ENCODE measurements at places on chromosomes 1 and 21.
A peak's percentile ranks its signal among the peaks of the same experiment; 100 is the strongest.

GRCh38 chr1:241612533-241613477 is 27.4 kb downstream of the CHML start:
- DNase-seq, result peak; percentile 90

DNA sequence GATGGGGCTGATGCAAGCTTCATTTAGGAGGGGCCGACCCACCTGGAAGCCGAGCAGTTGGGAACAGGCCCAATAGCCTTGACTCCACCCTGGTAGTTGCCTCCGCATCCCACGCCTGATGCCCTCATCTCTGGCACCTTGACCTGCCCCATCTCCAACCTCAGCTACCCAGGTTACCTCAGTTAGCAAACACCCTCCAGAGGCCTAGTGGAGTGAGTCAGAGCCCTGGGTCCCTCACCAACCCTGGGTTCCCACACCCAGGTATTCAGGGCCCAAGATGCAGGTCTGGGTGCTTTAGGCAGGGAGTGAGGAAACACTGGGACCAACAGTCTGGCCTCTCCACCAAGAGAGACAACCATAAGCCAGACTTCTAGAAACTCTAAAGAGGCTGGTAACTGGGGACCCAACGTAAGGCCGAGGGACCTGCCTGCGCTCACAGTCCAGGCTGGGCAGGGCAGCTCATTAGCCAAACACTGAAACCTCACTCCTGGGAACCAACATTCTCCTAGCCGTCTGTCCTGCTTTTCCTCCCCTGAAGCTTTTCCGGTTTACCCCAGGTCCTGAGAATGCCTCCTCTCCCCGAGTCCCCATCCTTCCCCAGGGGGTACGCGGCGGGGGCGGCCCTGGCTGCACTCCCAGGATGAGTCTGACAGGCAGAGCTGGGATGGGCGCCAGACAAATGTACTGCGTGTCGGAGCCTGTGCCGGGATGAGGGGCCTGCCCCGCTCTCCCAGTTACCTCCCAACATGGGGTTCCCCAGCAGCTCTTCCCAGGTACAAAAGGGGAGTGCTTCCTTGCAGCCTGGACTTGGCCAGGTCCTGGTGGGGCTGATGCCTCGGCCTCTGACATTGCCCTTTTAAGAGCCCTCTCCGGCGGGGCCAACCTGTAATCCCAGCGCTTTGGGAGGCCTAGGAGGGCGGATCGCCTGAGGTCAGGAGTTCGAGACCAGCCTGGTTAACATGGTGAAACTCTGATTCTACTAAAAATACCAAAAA is 8.9 kb upstream of the CELSR2 start:
- peak; percentile 57 for DNase-seq

- no peak for DNase-seq
These were observed 396.6 kb downstream of the BRINP2 start for GRCh38 chr1:177567393-177567792.

- no peak for DNase-seq
These were observed 12.4 kb downstream of the COL18A1 start for GRCh38 chr21:45417256-45417950.

DNA sequence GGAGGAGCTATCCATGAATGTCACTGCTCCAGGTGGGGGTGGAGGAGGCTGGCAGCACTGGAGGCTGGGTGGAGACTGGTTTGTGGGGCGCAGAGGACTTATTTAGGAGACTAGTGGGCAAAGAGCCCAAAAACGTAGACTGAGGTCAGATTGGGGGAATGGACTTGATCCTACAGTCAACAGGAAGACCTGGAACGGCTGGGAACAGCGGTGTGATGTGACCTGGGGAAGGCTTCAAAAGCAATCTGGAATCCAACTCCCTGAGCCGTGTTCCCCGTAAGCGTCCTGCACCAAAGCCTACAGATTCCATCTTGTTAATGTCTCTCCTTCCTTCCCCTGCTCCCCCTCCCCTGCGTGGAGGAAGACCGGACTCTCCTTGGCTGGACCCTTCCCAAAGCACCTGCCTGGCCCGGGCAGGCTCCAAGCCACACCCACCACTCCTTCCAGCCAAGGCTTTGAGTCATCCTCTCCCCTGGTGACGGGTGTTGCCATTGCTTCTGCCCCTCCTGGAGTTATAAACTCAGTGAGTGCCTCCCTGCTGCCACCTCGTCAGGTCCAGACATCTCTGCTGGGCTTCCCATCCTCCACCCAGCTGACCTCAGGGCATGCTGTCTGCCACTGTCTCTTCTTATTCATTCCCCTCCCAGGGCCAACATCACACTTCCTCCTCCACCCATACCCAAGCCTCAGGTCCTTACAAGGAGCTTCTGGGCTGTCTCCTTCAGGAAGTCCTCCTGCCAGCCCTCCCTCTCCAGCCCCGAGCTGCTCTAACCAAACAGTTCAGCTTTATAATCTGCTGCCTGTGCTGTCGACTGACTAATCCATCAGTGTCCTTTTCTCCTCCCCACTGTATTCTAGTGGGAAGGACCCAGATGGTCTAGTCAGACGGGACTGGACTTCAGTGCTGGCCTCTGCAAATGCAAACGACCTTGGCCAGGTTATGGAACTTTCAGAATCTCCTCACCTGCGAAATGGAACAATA is 1.6 kb upstream of the CLSTN1 start:
- DNase-seq, result peak; percentile 68

DNA sequence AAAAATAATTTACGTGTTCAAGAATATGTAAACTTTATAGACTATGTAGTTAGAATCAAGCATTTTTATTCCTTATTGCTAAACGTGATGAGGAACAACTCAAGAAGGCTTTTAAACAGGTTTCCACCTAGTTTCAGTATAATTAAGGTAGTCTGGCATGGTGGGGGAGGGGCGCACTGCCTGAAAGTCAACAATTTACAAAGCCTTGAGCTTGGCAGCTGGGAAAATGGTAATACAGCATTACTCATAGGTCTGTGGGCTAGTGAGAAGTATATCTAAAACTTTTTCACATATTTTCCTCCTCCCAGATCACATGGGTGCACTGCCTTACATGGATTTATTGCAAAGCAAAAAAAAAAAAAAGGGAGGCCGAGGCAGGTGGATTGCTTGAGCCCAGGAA is 75.2 kb downstream of the EVI5 start:
- DNase-seq, result peak; percentile 96

DNA sequence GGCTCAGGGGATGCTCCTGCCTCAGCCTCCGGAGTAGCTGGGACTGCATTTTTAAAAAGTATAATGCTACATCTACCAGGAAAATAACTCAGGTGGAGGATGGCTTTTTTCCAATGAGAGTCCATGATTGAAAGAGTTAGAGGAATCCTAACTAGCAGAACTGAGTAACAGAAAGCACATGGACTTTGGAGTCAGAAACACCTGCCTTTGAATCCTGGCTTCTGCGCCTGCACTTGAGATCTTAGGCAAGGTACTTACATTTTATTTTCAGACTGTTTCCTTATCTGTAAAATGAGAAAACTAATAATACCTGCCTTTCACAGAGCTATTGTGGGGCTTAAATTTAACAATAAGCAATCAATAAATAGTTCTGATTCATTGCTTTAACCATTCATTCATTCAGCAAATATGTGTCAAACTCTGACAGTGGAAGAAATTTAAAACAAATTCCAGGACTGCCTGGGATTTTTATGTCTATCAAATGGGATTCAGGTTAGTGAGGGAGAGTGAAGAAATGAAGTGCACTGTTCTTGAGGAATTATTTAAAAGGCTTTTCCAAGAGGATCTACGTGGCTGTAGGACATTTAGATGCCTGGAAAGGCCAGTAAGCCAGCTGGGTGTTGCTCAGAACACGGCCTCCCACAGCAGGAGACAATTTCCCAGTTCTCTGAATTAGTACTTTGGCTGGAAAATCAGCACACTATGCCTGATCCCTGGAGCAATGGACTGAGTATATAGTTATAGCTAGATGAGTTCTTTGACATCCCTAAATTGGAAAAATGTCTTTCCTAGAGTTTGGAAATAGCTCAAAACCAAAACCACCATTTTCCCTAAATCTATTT is 12.8 kb upstream of the LBR start:
- no peak for DNase-seq

- DNase-seq, result no peak
These were observed 9.1 kb downstream of the EXO1 start for GRCh38 chr1:241857131-241857530.

DNA sequence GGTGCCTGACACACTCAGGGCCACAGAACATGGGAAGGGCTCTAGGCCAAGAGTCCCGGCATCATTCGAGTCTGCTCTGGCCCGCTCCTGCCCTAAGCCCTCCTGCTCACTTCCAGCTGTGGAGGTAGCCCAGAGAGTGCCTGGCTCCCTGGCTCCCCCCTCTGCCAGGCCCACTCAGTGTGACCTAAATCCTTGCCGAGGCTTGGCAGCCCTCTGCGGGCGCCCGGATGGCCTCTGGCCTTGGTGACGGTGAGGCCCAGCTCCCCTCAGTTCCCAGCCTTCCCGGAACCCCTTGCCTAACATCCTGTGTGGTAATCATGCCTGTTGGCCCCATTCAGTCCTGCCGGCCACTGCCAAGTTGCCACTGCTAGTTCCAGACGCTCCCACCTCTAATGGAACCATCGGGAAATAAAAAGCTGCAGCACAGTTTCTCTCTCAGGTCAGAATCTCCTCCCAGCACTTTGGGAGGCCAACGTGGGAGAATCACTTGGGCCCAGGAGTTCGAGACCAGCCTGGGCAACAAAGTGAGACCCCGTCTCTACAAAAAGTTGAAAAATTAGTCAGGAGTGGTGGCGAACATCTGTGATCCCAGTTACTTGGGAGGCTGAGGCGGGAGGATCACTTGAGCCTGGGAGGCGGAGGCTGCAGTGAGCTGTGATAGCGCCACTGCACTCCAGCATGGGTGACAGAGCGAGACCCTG is 1.2 kb upstream of the H6PD start:
- DNase-seq, result peak; percentile 96

DNA sequence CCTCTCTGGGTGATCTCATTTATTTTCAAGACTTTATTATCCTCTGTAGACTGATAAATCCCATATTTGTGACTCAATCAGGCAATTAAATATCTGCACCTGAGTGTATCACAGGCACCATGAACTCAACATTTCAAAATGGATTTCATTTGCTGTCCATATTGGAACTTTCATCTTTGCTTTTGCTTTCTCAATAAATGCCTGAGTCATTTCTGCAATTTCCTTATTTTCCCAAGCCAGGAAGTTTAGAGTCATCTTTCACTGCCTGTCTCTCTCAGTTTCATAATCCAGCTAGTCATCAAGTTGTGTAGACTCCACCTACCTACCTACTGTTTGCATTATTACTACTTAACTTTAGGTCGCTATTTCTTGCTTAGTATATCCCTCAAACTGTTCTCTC is 540.9 kb downstream of the LMO4 start:
- DNase-seq, result peak; percentile 84

- no peak for DNase-seq
These were observed 51.0 kb upstream of the POU2F1 start for GRCh38 chr1:167169642-167170041.

- no peak for DNase-seq
These were observed 21.8 kb upstream of the CNIH3 start for GRCh38 chr1:224594360-224594759.

GRCh38 chr1:114587203-114587991 is 6.0 kb upstream of the BCAS2 start:
- no peak for DNase-seq

DNA sequence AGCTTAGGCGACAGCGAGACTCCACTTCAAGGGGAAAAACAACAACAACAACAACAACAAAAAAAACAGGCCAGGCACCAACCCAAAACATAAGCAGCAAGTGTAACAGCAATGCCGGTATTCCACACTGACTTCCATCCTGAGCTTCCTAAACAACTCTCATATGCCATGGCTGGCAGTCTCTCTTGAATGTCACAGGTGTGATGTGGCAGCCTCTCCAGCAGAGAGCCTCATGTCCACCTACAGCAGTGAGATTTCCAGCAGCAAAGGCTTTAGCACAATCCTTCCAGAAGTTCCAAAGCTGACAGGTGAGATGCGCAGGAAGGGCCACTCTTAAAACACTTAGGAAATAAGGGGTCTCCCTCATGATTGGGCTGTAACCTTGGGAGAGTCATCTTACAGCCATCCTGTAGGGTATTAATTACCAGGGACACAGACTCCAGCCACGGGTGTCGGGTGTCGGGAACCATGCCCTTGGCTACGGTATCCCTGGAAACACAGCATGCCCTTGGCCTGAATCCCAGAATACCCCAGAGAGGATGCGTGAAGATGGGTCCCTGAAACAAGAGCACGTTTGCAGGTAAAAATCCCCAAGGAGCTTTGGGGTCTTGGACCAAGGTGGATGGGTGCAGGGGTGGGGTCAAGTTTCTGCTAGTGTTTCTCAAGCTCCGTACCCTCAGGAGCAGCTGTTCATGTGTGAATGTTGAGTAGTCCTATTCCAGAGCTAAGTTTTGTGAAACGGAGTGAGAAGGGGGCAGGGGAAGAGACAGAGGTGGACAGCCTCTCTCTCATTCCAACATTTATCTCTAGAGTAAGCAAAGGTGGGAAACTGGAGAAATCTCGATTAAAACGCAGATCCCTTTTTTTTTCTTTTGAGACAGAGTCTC is 31.4 kb downstream of the CLSTN1 start:
- no peak for DNase-seq

- DNase-seq, result no peak
These were observed 10.6 kb downstream of the SLC19A1 start for GRCh38 chr21:45531393-45532215.

- no peak for DNase-seq
These were observed 96.9 kb upstream of the SGIP1 start for GRCh38 chr1:66437136-66437401.

DNA sequence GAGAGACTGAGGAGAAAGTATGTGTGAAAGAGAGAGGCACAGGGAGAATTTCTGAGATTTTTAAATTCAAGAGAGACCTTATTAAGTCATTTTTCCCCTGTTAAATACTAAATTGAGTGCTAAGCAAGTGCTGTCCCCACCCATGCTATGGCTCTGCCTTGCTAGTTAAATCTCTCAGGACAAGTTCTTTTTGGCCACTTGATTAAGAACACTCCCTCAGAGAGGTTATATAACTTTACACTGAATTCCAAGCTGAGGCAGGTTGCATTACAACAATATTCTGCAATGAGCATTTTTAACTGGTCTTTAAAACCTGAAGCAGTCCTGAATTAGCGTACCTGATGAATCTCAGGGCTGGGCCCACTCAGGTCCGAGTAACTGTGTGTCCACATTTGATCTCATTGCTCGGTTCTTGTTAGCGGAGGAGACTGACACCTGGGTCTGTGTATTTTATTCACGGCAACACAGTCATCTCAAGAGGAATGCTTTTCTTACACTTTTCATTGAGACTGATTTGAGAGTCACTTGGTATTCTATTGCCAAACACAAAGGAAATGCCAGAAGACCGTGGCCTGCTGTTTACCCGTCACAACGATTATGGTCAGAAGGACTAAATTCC is 187.6 kb upstream of the ST6GALNAC5 start:
- no peak for DNase-seq

- peak; percentile 99 for DNase-seq
These were observed 650.0 kb downstream of the SMYD3 start for GRCh38 chr1:245856944-245857531.

DNA sequence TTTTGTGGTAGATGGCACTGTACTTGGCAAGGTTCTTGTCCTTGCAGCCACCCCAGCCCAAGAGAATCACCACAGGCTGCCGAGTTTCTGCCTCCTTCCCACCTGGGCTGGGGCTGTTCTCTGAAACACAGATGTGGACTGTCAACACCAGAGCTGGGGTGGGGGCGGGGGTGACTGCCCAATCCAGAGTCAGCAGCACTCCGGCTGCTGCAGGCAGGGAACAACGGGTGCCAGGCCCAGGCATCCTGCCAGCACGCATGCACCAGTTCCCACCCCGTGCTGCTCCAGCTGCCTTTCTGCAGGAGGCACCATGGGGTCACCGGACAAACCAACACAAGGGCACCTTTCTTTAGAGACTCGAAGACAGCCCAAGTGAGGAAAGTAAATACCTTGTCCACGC is 14.1 kb downstream of the TMEM53 start:
- no peak for DNase-seq

All from amniotic epithelial cell (primary cell).